ENCODE measurements at places on chromosomes 4 and X. TPM values are rescaled to one million over a fixed set of nuclear protein-coding genes. Genes with fewer than 3 reads are reported as not detected.

The SSX1 gene
- not detected for total RNA-seq

The MAGEB3 gene
- total RNA-seq: not detected

DNA sequence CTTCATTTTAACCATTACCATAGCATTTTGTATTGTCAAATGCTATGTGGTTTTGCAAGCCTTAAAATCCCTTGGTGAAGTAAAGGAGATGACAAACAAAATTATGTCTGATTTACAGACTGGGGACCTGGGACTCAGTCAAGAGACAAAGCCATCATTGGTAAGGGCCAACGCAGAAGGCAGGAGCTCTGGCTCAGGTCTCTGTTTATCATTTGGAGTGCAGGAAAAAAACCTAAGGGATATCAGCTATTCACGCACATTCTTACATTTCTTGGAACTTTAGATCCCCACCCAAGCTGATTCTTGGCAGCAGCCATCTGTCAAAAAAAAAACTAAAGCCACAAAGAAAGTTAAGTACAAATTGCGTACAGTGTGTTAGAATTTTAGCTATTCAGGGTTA is 731.9 kb downstream of the STPG2 start:
- no peak for DNase-seq

DNA sequence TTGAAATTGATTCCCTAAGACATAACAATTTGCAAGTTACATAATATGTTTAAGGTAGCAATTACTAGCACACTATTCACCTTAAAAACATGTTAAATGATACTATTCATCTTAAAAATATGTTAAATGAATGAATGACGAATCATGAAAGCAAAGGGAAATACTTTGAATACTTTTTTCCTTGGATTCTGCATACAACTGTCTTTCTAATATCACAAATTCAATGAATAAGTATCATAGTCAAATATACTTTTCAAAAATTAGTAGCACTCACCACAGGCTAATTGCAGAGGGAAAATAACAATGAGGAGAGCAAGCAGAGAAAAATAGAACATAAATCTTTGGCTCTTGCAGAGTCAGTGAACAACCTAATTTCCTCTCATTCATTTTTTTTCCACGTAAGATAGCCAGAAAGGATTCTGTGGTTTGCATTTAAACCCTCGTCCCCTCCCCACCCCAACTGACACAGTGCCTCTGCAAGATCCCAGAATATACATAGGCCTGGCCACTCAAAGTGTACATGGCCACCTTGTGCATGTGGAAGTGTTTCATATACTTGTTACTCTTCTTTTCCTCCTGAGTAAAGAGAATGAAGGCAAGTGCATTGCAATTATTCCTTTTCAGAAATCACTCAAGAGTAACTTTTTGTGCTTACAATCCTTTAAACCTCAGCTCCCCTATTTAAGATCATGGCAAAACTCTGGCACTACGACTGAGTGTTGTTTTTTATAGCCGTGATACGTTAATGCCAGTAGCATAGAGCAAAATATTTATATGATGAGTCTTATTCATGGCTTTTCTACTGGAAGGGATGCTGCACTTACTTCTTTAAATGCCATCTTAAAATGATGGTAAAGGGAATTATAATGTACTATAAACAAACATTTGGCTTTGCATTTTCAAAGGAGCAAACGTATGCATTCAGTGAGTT is 236.4 kb downstream of the PDGFC start:
- no peak for DNase-seq

DNA sequence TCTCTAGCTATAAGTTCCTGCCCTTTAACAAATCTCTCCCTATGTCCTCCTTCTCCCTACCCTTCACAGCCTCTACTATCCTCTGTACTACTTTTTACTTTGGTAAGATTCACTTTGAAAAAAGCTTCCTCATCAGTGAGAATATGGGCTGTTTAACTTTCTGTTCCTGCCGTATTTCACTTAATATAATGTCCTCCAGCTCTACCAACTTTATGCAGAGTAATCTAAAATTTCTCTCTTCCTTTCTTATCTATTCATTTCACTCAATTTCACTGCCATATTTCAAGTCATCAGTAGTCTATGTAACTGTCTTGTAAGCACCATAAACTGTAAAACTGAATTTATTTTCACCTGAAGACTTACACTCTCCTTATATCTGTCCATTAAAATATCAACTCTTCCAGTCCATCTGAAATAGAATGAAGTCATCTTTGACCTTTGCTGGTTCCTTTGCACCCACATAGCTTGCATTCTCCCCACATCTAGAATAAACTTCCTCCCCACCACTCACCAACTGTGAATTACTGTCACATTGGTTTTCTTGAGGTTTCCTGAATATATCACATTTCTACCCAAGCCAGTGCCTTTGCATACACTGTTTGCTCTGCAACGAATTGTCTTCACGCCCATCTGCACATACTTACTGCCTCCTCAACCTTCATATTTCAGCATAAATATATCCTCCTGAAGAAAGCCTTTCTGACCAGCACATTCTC is 54.6 kb downstream of the ARAP2 start:
- no peak for DNase-seq

DNA sequence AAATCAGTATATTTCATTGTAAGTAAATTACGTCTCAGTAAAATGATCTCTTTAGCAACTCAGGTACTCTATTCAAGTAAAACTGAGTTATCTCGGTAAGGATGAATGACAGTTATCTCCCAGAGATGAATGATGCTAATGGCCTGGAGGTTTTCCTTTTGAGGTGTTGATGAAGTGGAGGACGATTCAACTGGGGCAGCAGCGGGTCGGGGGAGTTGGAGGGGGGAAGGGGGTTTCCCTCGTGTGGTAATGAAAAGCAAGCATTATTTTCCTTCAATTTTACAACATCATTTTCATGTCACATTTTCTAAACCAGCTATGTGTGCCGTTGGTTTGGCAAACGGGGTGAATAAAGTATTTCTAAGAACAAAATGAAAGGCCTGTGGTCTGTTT is 92.4 kb upstream of the ATXN3L start:
- no peak for DNase-seq

DNA sequence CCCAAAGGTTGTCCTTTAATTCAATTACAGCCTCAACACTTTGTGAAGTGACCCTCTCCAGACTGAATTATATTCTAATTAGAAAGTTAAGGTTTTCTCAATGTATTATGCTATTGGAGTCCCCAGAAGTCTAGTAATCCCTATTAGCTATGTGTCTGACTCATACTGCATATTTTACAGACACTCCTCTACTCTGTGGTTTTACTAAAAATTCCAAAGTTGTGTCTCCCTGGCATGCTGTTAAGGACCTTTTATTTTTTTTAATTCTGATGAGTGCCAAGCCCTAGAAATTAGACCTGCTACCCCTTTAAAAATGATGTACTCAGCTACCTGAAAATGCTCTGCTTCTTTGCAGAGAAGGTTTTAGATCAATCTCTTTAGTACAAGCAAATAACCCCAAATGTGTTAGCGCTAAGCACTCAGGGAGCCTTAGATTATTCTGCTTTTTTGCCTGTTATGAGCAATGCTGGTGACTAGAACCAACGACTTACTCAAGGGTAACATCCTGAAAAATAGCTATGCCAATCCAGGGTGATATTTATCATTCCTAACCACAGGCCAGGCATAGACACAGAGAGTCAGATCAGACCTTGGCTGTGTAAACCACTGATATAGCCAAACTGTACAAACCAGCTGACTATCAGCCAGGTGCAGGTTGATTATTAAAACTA is 26.1 kb upstream of the CXCL13 start:
- no peak for DNase-seq

GRCh38 chr4:120691536-120691935 is 231.0 kb downstream of the PRDM5 start:
- DNase-seq: no peak

DNA sequence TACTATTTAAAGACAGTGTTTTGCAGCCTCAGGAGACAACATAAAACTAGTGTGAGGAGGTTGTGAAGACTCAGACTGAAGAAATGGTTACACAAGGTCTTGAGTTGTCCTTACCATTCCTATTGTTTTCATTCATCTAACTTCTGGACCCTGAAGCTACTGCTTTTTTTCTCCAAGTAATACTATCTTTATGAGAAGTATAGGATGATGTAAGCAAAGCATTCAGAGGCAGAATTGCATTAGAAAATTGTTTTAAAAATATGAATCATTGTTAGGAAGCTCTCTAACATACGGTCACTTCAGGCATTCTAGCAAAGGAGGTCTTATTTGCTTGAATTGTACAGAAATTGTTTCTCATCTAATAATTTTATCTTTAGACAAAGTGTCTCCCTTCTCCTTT is 357.8 kb downstream of the TLL1 start:
- no peak for DNase-seq

DNA sequence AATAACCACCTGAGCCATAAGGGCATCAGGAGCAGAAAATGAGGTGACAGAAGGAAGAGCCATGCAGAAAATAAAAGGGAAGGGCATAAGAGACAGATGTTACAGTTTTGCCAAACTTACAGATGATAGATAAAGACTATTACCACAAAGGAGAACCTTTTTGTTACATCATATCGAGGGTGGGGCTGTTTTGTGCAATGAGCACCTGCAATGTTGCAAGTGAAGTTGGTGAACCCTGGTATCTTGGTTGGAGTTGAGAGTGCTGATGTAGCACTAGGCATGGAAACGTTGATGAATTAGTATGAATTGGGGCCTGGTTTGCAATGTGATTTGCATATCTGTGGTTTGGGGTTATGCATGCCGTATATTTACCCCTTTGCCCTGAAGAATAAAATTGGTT is 119.8 kb upstream of the TEX13D start:
- DNase-seq: no peak

All from uterus (tissue), 4 donors.